ENCODE measurements at places on chromosomes 11 and 22. TPM values are rescaled to one million over a fixed set of nuclear protein-coding genes. Genes with fewer than 3 reads are reported as not detected.

- DNase-seq, result no peak
Measured at GRCh38 chr11:3605771-3606203, 36.0 kb downstream of the ART5 start.

- no peak for DNase-seq
Measured at GRCh38 chr22:31475800-31476199, 13.8 kb downstream of the EIF4ENIF1 start.

Gene BTG4
- not detected for polyA plus RNA-seq

Gene OR8D2
- polyA plus RNA-seq, result not detected

All from heart left ventricle (tissue), 16 donors.